Activated CD4-positive, alpha-beta T cell treated with anti-CD3 and anti-CD28 coated beads for 36 hours (primary cell): ENCODE measurements at places on chromosomes 7 and 10.

- H3K27me3 ChIP-seq, result no peaks in the 10 kb centered on the region
- no peak for DNase-seq
- no peaks in the 10 kb centered on the region for H3K4me1 ChIP-seq
- H3K4me3 ChIP-seq, result no peak overlapping the region
- no peak overlapping the region for H3K27ac ChIP-seq
These were observed 25.9 kb downstream of the CELF2 start for GRCh38 chr10:11043446-11044127.

GRCh38 chr7:126203185-126203584 is 1049.6 kb downstream of the GRM8 start:
- H3K27ac ChIP-seq, result no peak overlapping the region
- no peaks in the 10 kb centered on the region for H3K27me3 ChIP-seq
- DNase-seq, result no peak
- no peaks in the 10 kb centered on the region for H3K4me1 ChIP-seq
- no peak overlapping the region for H3K4me3 ChIP-seq
- H3K36me3 ChIP-seq, result no peaks in the 10 kb centered on the region

- peak overlapping the region; percentile 6 for H3K4me3 ChIP-seq
- peaks cover 2% of the 10 kb centered on the region for H3K27me3 ChIP-seq
- H3K4me1 ChIP-seq, result peaks cover 69% of the 10 kb centered on the region
- H3K27ac ChIP-seq, result peak overlapping the region; percentile 61
- H3K36me3 ChIP-seq, result no peaks in the 10 kb centered on the region
- no peak for DNase-seq
These were observed 77.6 kb upstream of the LRRC4 start for GRCh38 chr7:128108641-128109423.

GRCh38 chr7:95899919-95900513 is 127.7 kb downstream of the DYNC1I1 start:
- no peaks in the 10 kb centered on the region for H3K4me1 ChIP-seq
- DNase-seq, result no peak
- peaks cover 7% of the 10 kb centered on the region for H3K27me3 ChIP-seq
- no peak overlapping the region for H3K27ac ChIP-seq

GRCh38 chr7:106015381-106016218 is 52.5 kb downstream of the CDHR3 start:
- no peak overlapping the region for H3K4me3 ChIP-seq
- H3K27ac ChIP-seq, result no peak overlapping the region
- no peaks in the 10 kb centered on the region for H3K27me3 ChIP-seq
- no peaks in the 10 kb centered on the region for H3K36me3 ChIP-seq
